ENCODE measurements at places on chromosomes 1 and 21.

- no peak for DNase-seq
These were observed 306.3 kb downstream of the LMX1A start for GRCh38 chr1:165050246-165050645.

DNA sequence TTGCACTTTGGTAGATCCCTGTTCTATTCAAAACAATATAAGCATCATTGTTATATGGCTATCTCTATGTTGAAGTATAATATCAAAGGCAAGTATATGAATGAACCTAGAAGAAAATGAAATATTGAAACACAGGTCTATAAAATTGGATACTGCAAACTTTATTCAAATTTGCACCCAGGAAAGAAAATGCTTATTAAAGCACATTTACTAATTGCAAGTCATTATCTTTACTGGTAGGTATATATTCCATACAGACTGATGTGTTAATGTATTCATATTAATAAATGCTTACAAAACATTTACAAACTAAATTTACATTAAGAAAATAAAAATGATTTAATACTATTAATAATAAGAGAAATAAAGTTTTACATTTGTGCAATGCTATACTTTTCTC lies 469.8 kb downstream of the NCAM2 start:
- no peak for DNase-seq

- DNase-seq, result no peak
These were observed 4.3 kb downstream of the GJB3 start for GRCh38 chr1:34785231-34785874.

DNA sequence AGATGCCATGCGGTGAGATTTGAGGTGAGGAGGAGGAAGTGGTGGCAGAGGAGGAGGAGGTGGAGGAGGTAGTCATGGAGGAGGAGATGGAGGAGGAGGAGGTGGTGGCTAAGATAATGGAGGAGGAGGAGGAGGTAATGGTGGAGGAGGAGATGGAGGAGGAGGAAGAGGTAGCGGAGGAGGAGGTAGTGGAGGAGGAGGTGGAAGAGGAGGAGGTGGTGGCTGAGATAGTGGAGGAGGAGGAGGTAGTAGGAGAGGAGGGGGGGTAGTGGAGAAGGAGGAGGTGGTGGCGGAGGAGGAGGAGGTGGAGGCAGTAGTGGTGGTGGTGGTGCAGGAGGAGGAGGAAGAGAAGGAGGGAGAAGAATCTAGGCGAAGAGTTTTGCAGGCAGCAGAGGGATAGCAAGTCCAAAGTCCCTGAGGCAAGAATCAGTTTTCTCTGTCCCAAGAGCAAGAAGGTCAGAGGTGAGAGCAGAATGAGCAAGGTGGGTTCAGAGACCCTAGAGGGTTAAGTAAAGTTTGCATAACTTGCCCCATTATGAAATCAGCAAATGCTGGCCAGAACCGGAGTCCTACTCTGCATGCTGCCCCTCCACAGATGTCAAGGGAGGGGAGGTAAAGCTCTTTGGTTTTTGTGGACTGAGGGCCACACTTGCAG lies 38.9 kb upstream of the GNPAT start:
- no peak for DNase-seq

DNA sequence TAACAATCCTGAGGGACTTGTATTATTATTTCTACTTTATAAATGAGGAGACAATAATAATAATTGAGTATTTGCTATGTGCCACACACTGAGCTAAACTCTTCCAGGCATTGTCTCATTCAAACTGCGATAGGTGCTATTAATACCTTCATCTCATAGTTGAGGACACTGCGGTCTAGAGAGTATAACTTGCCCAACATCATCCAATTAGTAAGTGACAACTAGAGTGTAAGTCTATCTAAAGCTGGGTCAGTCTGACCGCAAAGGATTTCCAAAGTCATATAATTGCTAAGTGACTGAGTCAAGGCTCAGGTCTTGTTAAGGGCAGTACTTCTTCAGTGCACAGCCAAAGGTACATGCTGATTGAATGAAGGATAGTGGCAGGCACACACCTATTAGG lies 9.7 kb downstream of the BCL9 start:
- DNase-seq, result no peak

GRCh38 chr1:174954073-174954460 lies 45.7 kb upstream of the CACYBP start:
- DNase-seq, result no peak

GRCh38 chr1:87092846-87093245 lies 178.4 kb downstream of the HS2ST1 start:
- no peak for DNase-seq

- DNase-seq, result no peak
These were observed 71.1 kb downstream of the NPHP4 start for GRCh38 chr1:5921129-5921528.

DNA sequence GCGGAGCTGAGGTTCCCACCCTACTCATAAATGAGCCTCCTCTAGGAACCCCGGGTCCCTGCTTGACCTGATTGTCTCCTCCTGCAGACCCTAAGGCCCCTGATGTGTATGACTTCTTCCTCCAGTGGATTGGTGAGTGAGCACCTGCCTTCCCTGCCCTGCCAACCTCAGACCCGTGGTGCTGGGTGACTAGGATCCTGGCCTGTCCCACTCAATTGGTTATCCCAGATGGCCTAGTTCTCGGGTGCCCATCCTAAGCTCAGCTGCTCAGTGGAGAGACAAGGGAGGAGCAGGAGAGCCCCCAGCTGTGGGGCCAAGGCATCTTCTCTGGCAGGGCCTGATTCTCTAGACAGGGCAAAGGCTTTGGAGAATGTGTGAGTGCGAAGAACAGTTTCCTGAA lies 12.2 kb downstream of the CYP4B1 start:
- DNase-seq, result no peak

GRCh38 chr1:87329051-87329525 lies 408 bp downstream of the LMO4 start:
- no peak for DNase-seq

- DNase-seq, result no peak
These were observed 2.8 kb upstream of the ECE1 start for GRCh38 chr1:21292984-21293536.

DNA sequence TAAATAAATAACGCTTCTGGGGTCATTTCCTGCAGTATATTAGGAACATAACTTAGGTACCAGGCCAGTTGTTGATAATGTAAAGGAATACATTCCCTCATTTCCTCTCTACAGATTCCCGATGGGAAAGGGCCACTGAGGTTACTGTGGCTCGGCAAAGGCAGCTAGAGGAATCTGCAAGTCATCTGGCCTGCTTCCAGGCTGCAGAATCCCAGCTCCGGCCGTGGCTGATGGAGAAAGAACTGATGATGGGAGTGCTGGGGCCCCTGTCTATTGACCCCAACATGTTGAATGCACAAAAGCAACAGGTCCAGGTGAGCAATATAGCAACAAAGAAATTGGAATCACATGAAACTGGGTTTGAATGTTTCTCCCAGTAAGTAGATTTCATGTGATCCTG lies 109.6 kb upstream of the BMP8A start:
- DNase-seq, result no peak

GRCh38 chr1:41810446-41810845 lies 108.3 kb downstream of the HIVEP3 start:
- no peak for DNase-seq

- no peak for DNase-seq
These were observed 10.1 kb downstream of the YARS1 start for GRCh38 chr1:32806910-32807523.

DNA sequence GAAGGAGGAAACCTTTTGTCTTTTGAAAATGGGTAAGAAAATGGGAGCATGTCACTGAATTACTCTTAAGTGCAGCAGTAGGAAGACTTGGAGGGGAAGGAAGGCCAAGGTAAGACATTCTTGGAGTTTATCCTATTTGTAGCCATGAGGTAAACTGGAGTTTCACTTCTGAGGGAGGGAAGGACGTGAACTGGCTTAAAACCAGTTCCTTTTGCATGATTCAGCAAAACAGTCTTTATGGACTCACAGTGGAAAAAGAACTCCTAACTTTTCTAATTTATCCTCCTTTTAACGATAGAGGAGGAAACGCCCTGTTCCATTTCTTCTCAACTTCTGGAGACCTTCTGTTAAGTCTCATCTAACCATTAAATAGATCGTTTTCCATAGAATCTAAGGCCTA lies 2.5 kb downstream of the PRDX6 start:
- no peak for DNase-seq

DNA sequence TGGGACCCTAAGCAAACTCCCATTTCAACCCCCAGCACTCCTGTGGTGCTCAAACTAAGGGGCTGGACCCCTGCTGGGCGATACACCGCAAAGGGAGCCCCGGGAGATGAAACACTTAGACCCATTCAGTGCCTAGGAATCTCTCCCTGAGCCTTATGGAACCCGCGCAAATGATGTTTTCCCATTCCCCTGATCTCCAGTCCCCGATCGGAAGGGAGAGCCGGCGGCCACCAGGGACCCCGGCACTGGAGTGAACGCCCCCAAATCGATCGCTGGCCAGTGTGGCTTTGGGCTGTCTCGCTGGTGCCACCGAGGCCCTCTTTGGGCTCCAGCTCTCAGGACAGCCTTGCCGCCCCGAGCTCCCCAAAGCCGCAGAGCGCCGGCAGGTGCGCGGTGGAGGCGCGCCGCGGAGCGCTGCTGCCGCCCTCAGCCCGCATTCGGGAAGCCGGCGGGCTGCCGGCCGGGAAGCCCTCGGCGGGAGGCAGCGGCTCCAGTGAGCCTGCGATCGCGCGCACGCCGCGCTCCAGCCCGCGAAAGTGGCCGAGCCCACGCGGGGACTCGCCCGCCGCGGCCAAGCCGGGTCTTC lies 1.1 kb downstream of the PLXNA2 start:
- no peak for DNase-seq

DNA sequence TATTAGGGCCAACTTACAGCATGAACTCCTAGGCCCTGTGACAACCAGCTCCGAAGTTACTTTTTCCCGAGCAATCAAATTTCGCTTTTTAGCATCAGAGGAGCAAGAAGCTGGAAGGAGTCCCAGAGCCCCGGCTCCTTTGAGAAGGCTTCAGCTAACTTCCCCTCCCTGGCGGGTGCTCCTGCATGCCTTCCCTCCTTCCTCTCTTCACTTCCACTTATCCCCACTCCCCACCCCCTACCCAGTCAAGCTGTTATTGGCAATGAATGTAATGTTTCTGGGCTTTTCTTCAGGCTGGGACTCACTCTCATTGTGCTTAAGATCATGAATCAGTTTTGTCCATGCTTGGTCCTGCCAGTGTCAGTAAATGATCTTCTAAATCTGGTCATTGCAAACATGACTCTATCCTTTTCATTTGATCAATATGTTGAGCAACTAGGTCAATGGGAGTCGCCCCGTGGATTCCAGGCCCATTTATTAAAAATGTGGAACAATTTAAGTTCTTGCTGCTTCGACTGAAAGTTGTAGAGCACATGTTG lies 94.5 kb upstream of the TSPAN2 start:
- no peak for DNase-seq

All from RCC 7860 (cell line).